ENCODE measurements at places on chromosomes 11 and 22.

DNA sequence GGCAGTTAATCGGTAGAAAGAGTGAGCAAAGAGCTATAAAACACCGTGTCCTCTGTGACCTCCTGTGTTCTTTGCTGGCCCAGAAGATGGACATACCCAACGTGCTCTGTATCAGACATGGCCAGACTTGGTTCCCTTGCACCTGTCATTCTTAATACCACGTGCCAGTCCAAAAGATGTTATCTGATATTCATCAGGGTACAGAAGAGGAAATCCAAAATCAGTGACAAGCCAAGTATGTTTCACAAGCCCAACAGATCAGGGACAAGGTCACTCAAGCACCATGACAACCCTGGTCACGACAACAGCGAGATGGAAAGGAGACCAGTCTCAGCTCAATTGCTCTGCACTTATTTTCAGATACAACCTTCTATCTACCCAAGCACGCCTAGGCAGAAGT, 3.4 kb downstream of the LRP4 start:
- no peak for DNase-seq

- no peak for DNase-seq
Measured at GRCh38 chr22:23183061-23183698, 2.9 kb downstream of the BCR start.

DNA sequence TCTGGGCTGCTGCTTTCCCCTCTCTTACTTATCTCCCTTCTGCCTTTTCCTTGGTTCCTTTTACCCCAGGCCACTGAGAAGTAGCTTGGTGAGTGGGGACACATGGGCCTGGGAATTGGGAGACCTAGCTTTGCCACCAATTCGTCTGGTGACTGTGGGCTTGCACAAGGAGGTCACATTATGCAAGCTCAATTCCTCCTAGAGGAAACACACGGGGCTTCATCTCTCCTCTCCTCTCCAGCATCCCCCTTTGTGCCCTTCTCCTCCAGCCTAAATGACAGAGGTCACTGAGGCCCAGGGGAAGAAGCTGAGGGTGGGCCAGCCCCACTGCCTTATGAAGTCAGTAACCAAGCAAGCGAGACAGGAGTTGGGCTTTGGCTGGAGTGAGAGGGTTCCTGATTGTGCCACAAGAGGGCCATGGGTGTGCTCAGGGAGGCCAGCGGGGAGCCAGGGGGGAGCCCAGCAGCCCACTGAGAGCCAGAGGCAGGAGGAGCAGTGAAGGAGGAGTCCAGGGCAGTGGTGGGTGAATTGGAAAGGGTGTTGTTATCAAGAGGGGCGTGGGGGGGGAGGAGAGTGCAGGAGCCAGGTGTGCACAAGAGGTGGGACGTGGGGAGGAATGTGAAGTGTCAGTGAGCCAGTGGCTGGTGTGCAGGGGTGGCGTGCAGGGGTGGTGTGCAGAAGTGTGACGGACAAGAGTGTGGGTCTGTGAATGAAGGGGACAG, 2.0 kb downstream of the CLCF1 start:
- DNase-seq: no peak

DNA sequence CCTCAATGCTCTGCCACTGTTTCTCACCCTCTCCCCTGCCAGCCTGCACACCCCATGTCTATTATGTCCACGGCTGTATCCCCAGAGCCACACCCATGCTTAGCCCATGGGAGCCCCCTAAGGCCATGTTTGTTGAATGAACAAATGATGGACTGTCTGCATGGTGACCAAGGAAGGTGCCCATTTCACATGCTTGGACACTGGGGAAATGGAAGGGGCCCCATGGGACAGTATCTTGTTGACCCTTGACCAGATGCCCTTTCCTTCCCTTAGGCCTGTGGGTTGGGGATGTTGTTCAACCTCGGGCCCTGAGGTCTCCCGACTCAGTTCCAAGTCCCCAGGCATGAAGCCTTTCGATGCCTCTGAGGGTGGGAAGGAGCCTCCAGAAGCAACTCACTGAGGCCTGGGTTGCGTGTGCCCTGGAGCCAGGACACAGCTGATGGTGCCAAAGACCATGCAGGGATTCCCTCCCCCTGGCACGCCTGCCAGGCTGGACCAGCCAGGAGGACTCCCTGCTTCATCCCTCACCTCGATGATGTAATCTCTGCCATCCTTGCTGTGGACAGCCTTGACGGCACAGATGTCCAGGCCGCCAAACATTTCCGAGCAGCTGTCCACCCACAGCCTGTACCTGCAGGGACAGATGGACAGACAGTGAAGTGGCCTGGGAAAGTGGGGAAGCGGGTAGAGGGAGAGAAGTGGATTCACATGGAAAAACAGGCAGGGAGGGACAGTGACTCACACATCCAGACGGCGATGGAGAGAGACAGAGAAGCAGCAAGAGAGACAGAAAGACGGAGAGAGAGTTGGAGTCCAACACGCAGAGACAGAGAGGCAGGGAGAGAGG, 58.9 kb downstream of the FBXO7 start:
- DNase-seq: no peak

DNA sequence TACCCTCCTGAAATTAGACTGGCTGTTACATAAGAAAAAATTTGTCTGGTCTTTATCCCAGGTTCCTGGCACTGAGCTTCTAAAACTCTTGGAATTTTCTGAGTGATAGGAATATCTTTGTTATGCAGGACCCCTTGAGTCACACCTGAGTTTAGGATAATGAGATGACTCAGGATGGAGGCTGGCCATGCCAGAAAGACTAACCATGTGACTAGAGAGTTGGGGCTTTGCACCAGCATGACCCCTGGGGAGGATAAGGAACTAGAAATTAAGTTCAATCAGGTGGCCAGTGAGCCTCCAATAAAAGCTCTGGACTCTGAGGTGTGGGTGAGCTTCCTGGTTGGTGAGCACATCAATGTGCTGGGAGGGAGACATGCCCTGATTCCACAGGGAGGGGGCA, 88.1 kb downstream of the XRRA1 start:
- DNase-seq: no peak

DNA sequence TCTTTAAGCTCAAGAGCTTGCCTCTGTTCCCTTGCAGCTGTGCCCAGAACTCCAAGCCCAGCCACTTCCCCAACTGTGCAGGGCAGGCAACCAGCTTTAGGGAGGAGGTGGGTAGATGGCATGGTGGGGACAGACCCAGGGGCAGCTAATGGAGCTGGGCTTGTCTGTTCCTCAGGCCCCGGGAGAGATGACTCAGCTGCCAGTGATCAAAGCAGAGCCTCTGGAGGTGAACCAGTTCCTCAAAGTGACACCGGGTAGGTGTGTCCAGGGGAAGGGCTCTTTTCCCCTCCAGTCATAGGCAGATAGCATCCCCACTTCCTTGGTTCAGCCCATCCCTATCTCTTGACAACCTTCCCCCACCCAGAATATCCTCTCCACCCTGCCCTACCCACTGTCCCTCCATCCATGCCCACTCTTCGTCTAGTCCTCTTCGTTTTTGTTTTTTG, 32.4 kb downstream of the CREB3L1 start:
- no peak for DNase-seq

DNA sequence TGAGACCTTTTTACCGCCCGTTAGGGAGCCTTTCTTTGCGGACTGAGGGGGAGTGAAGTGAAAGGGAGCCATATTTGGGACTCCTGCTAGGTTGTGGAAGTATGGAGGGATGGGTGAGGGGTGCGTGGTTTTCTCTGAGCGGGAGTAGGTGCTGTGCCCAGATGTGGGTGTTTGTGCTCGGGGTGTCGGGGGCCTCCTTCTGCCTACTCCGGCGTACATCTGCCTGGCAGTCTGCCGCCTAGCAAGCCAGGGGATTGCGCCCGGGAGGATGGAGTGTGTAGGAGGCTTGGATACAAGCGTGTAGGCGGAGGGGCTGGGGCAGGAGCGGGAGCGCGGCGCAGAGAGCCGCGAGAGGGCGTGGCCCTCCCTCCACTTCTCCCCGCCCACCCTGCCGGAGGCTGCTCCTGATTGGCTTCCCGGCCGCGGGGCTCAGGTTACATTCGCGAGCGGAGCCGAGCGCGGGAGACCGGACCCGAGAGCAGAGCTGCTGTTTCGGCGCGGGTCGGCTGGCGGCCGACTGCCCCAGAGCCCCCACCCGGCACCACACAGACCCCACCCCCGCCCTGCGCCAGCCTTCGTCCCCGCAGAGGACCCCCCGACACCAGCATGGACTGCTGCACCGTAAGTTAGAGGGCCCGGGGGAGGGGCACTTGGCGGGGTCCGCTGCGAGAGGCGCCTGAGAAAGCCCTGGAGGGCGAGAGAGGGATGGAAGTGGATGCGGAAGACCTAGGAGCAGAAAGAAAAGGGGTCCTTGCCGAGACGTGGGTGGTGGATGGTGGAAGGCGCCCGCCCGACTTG, at the start of gene NRGN:
NRGN (plus strand) TSS at position 464 of the 798 bp plus-strand sequence; CDS start at position 607, 143 bp downstream.
- peak; percentile 73 for DNase-seq

DNA sequence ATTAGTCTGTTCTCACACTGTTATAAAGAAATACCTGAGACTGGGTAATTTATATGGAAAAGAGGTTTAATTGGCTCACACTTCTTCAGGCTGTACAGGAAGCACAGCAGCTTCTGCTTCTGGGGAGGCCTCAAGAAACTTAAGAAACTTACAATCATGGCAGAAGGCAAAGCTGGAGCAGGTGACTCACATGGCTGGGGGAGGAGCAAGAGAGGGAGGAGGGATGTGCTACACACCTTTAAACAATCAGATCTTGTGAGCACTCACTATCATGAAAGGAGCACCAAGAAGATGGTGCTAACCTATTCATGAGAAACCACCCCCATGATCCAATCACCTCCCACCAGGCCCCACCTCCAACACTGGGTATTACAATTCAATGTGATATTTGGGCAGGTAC, 381.6 kb downstream of the ETS1 start:
- no peak for DNase-seq

- DNase-seq: no peak
Measured at GRCh38 chr22:22555596-22555995, 3.5 kb downstream of the PRAME start.

- no peak for DNase-seq
Measured at GRCh38 chr11:19766810-19767209, 54.2 kb downstream of the NAV2 start.

DNA sequence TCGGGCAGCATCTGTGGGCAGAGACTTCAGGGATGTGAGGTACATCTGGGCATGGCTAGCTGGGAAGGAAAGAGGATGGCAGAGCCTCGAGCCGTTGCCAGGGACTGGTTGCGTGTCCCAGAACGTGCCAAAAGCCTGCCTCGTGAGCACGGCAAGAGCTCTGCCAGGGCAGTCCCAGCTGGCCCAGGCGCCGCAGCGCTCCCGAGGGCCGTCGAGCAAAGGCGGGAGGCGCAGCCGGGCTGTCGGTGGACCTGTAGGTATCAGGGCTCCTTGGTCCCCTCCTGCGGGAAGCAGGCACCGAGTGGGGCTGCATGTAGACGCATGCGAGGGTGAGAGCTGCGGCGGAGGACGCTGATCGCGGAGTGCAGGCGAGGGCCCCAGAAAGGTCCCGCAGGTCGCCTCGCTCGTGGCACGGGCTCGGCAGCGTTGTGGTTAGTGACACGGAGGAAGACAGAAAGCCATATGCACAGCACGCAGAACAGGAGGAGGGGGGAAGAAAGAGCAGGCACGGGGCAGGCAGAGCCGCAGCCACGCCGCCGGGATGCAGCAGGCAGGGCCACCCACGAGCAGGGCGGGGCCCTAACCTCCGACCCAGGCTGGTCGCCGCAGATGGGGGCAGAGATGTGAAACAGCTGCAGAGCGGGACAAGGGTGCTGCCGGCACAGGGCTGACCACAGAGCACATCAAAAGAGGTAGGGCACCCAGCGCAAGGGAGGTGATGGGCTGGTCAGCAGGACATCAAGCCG, 18.0 kb downstream of the LSP1 start:
- peak; percentile 20 for DNase-seq

GRCh38 chr11:65816696-65817095, 17.1 kb upstream of the SNX32 start:
- DNase-seq: no peak

DNA sequence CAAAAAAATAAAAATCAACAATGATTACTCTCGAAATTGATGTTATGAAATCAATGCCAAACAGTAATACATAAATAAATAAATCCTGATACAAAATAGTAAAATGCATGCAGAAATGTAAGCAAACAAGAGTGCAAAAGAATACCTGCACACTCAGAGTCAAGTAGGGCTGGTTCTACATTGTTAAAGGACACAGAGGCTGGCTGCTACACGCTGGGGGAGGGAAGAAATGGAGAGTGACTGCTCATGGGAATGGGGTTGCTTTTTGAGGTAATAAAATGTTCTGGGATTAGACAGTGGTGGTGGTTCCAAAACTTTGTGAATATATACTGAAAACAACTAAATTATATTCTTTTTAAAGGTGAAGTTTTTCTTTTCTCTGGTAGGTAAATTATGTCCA, 32.1 kb downstream of the MAPK1 start:
- no peak for DNase-seq

- DNase-seq: no peak
Measured at GRCh38 chr11:108302121-108302785, 79.4 kb downstream of the ATM start.
